ENCODE measurements at places on chromosomes 5 and 9.

- no peak for DNase-seq
Observed at GRCh38 chr9:110114859-110115201, 93.1 kb downstream of the C9orf152 start.

GRCh38 chr5:77031891-77032290, 1.7 kb downstream of the AGGF1 start:
- DNase-seq = no peak

- no peak for DNase-seq
Observed at GRCh38 chr9:94145640-94146039, 61.4 kb downstream of the PTPDC1 start.

DNA sequence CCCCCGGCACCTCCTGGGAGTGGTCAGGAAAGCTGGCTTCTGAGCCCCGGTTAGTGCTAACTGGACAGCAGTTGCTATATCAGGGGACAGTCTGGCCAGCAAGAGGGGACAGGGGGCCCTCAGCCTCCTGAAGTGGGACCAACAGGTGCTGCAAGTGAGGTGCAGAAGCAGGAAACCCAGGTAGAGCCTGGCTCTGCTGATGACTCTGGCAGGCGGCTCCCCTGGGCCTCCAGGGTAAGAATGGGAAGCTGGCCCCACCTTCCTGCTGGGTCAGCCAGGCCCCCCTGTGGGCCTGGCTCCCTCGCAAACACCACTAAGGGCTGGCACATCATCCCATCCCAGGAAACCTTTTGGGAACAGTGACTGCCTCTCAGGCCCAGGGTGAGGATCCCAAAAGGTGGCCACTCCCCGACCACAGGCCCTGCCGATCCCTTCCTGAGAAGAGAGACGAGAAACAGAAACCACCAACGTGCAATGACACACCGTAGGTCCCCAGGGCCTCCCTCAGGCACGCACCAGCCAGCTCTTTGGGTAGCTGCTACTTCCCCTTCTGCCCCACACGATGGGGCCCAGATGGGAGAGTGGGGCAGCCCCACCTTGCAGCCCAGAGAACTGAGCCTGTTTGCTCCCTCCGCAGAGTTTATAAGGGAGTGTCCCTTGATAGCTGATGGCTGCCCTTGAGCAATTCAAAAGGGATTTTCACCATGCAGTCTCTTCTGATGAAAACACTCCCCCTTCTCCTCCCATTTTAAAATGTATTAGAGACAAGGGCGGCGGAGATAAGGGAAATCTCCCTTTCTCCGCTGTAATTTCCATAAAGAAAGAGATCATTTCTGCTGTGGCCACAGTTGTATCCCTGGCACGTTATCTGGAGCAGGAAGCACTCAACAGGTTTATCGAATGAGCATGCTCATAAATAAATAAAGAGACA, 76.8 kb downstream of the STK10 start:
- DNase-seq = peak; percentile 16

DNA sequence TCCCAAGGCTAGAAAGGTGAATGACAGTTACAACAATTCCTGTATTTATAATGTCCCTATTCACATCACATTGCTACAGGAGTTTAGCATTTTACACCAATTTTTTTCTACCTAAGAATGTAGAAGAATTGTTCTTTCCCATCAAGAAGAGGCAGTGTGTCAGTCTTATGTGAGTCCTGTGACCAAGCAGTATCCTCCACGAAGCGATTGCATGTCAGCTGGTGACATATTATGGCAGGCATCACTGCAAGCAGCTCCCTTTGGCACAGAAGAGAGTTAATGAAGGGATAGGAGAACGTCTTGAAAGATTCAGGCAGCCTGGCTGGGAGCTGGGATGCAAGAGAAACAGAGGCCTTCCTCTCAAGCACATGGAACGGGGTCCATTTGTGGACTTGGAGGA, 199.8 kb downstream of the SMC2 start:
- peak; percentile 6 for DNase-seq

- no peak for DNase-seq
Observed at GRCh38 chr5:95411474-95411873, 20.3 kb downstream of the FAM81B start.
